Thyroid gland (tissue), 4 donors: ENCODE measurements at places on chromosomes 16 and 17. TPM values are rescaled to one million over a fixed set of nuclear protein-coding genes. Genes with fewer than 3 reads are reported as not detected.

ITGAX gene
- total RNA-seq, result 3.2 TPM

CYLD gene
- 91.1 TPM for total RNA-seq

REXO5 gene
- total RNA-seq, result 0.78 TPM

GJC1 gene
- 3.2 TPM for total RNA-seq

TMC7 gene
- not detected for total RNA-seq

NHLRC4 gene
- not detected for total RNA-seq

HSPB9 gene
- 0.33 TPM for total RNA-seq

CARD14 gene
- not detected for total RNA-seq

PPY gene
- total RNA-seq, result not detected

TPSB2 gene
- 16.6 TPM for total RNA-seq

ORMDL3 gene
- total RNA-seq, result 81.4 TPM

PSME3IP1 gene
- total RNA-seq, result 66.6 TPM

HOXB6 gene
- 1.8 TPM for total RNA-seq

OTOA gene
- total RNA-seq, result not detected

CISD3 gene
- 29.0 TPM for total RNA-seq

AGRP gene
- total RNA-seq, result not detected

TM4SF5 gene
- not detected for total RNA-seq

P3H4 gene
- total RNA-seq, result 28.6 TPM

OR4D1 gene
- not detected for total RNA-seq

CYBA gene
- 295 TPM for total RNA-seq

LDHD gene
- 32.1 TPM for total RNA-seq

OR3A1 gene
- not detected for total RNA-seq
